Activated T-cell treated with anti-CD3 and anti-CD28 coated beads, Interleukin-2, amount 50 U/mL, for 72 hours (primary cell): ENCODE measurements at places on chromosomes 6 and 20.

DNA sequence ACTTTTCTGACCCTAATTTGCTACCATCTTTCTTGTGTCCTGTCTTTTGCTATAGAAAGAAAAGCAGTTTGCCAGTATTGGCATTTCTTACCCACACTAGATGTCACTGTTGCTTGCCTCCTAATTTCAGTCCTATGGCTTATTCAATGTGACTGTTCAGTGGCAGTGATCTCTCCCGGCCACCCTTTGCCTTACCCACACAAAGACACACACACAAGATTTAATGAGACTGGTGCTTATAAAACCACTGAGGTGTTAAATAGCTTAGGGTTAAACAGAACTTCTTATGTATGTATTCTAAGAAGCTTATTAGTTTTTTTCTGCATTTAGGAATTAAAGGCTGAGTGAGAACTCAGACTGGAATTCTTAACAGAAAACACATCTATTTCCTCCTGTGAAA, 233.6 kb upstream of the ASCC3 start:
- DNase-seq, result no peak

DNA sequence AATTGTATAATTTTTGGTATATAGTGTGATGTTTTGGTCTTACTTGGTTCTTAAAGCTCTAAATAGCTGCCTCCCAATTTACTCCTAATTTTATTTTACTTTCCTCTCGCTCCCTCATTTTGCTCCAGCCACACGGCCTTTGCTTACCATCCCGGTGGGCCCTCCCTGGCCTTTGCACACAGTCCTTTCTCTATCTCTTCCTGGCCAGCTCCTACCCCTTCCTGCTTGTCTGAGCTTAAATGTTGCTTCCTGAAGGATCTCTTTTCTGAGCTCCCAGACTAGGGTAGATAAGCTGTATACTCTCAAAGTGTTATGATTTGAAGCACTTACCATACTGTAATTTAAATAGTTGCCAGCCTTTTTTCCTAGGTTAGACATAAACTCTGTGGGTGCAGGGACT, 121.7 kb downstream of the UTRN start:
- DNase-seq, result no peak

GRCh38 chr6:112231594-112232060, 22.7 kb downstream of the LAMA4 start:
- no peak for DNase-seq

DNA sequence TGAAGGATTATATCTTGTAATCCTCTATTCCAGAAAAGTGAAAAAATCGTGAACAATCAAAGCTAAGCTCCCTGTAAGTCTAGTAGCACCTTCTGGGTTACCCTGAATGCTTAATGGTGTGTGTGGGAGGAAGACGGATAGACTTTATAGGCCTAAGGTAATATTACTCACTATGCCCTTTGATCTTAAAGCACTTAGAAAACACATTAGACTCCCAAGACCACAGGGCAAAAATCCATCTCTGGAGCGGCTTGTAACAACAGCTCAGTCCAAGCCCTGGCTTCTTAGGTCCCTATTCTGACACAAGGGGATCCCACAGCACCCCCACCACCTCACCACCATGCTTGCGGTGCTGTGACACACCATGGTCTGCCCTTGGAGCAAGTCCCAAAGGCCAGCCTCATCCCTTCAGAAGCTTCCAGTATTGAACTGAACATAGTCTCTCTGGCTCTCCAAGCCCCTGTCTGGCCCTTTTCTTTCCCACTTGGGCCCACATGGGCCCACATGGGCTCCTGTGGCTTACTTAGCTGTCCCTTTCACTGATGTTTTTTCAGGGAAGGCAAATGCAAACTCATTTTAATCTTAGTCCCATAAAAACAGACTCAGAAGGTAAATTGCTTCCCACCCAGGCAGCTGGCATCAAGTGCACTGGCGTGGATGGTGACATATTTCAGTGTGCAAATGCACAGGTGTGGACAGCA, 28.3 kb downstream of the C6orf132 start:
- DNase-seq, result no peak

DNA sequence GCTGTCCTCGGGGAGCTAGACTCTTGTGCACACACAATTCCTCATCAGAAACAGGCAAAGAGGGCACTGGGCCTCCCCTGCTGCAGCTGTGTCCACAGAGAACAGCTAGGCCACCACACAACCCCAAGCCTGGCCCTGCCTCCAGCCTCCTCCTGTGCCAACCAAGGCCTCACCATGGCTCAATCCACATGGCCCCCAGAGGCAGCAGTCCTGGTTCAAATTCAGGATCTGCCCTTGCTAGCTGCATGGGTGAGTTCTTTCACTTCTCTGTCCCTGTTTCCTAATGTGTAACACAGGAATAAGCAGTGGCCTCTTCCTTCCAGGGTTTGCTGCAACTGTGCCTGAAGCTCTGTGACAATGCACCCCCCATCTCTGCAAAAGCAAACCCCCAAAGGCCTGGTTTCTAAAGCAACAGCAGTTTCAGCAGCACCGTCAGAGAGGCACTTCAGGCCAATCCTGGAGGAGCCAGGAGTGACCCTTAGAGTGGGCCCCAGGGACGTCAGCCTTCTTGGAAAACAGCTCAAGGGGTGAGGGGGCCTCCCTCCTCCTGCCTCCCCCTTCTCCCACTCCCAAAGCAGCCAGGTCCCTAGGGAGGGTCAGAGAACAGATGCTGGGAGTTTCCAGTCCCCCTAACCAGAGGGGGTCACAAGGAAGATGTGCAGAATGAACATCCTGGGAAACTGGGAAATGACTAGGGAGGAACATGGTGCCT, 2.2 kb downstream of the ADISSP start:
- DNase-seq, result no peak

- DNase-seq, result no peak
Measured at GRCh38 chr6:8481727-8482126, 46.4 kb upstream of the SLC35B3 start.

DNA sequence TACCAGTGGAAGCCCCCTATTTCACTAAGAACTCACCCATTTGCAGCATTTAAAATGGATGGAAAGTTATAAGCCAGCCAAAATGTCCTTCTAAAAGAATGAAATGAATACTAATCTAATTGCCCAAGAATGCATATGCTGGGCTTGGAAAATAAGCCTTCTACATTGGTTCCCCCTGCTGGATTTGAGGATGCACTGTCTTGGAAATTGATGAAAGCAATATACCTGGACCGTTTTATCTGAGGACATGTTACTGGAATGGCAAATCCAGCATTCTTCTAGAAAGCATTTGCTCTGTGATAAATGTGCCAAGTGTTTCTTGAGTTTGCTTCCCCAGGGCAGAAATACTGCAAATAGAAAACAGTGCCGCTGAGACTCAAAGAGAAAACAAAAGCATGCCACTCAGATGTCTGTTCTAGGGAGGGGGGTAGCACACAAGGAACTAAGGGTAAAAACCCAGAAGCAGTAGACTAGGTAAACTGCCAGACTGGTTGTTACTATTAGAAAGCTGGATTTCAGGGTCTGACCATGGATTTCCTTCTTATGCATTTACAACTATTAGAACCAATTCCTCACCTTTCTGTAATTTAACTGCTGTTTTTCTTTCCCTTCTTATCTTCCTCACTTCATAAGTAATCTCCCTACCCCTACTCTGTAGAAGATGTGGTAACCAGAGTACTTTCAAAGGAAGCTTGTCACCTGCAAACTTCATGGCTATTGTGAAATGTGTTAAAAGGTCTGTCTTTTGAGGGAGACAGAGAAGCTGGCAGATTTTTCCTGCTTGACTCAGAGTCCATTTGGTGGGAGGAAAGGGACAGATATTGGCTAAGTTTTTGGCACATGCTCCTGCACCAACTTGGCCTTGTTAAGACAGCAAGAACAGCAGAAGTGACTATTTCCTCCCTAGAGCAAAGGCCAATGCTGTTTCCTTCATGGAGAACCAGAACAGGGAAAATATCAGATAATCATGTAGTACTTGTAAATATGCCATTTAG, 642.6 kb downstream of the KIF16B start:
- no peak for DNase-seq
